ENCODE measurements at places on chromosomes 6 and 20. TPM values are rescaled to one million over a fixed set of nuclear protein-coding genes. Genes with fewer than 3 reads are reported as not detected.

DNA sequence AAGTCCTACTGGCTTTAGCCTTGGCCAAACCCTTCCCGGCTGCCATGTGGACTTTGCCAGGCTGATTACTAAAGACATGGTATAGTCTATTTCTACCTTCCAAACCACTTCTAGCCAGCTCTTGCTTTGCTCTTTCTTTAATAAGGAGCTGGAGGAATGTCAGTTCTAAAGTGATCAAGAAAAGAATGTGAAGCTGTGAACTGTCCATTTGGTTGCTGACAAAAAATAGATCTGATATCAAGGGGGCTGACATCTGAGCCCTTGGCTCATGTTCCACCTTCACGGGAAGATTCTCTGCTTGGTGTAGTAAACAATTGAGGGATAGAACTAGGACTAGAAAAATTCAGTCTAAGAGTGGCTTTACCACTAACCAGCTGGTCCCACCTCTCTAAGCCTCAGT is 22.6 kb downstream of the GNAS-AS1 start:
- H3K36me3 ChIP-seq, result no peaks in the 10 kb centered on the region
- DNase-seq, result no peak
- H3K4me3 ChIP-seq, result no peak overlapping the region
- H3K27ac ChIP-seq, result no peak overlapping the region
- H3K4me1 ChIP-seq, result peaks cover 12% of the 10 kb centered on the region

DNA sequence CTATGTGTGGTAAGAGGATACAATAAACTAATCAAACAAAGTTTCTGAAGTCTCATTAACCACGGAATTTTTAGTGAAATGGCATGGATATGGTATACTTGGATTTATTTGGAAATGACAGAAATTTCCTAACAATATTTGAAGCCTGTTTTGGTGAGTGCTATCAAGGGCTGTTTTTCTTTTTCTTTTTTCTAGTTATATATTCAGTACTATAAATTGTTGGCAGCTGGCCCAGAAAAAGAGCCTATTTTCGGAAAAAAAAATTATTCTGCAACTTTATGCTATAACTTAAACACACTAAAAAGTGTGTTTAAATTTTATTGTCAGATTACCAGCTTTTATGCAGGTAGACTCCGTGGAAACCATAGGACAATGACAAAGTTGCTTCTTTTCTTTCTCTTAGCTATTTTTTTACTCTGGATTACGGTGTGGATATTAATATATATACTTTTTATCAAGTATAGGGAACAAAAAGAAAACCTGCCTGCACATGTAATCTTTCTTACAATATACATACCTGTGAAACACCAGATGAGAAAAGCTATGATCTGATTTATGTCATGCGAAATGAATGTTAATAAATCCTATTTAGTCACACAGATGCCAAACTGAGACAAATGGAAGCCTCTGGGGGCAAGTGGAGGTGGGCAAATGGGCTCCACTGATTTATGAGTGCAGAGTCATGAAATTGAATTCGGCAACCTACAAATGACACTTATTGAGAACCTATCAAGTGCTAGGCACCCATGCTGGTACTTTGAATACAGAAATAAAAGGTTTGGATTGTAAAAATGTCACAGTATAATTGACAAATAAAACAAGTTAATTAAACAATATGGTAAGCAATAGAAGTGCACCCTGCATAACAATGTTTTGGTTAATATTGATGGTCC is 919.5 kb upstream of the FLRT3 start:
- no peaks in the 10 kb centered on the region for H3K36me3 ChIP-seq
- no peak for DNase-seq
- peaks cover 13% of the 10 kb centered on the region for H3K4me1 ChIP-seq

DNA sequence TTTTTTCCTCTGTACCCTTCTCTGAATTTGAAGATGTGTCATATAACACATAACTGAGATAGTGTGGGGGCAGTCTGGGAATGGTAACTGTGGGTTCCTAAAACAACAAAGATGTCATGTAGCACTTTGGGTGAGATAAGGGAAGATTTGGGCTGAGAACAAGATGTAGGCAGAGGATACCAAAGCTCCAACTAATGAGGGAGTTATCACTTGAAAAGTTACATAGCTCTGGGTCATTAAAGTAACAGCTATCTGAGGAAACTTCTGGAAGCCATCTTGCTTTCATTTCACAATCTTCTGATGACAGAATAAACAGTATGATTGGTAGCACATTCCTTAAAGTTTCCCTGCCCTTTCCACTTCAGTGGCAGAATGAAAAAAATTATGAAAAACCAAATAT is 255.4 kb downstream of the TBX18 start:
- H3K27me3 ChIP-seq, result no peaks in the 10 kb centered on the region
- no peak for DNase-seq
- no peak overlapping the region for H3K4me3 ChIP-seq
- H3K36me3 ChIP-seq, result no peaks in the 10 kb centered on the region
- peak overlapping the region; percentile 15 for H3K27ac ChIP-seq

The KIF6 gene
- 1.8 TPM for total RNA-seq
